ENCODE measurements at places on chromosomes 16 and 17. TPM values are rescaled to one million over a fixed set of nuclear protein-coding genes. Genes with fewer than 3 reads are reported as not detected.
A peak's percentile ranks its signal among the peaks of the same experiment; 100 is the strongest.

GRCh38 chr17:33164169-33164881, 128.8 kb downstream of the ASIC2 start:
- no peak for DNase-seq
- no peak overlapping the region for H3K27ac ChIP-seq
- H3K4me3 ChIP-seq = no peak overlapping the region

DNA sequence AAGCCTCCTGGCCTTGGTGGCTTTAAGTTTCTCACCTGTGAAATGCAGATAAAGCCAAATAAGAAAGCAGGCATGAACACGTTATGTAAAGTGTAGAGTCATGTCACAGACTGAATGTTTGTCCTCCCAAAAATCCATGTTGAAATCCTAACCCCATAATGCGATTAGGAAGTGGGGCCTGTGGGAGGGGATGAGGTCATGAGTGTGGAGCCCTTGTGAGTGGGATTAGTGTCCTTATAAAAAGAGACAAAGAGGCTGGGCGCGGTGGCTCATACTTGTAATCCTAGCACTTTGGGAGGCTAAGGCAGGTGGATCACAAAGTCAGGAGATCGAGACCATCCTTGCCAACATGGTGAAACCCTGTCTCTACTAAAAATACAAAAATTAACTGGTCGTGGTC, 19.5 kb upstream of the C16orf78 start:
- no peak overlapping the region for H3K27ac ChIP-seq
- H3K4me1 ChIP-seq = no peaks in the 10 kb centered on the region
- no peak for DNase-seq
- H3K4me3 ChIP-seq = no peak overlapping the region

- H3K27me3 ChIP-seq = peaks cover 19% of the 10 kb centered on the region
- no peak overlapping the region for H3K4me3 ChIP-seq
- H3K4me1 ChIP-seq = peaks cover 30% of the 10 kb centered on the region
- no peaks in the 10 kb centered on the region for H3K36me3 ChIP-seq
Measured at GRCh38 chr16:86669937-86670749, 91.8 kb downstream of the FOXL1 start.

The PDIA2 gene
- 2.1 TPM for total RNA-seq

DNA sequence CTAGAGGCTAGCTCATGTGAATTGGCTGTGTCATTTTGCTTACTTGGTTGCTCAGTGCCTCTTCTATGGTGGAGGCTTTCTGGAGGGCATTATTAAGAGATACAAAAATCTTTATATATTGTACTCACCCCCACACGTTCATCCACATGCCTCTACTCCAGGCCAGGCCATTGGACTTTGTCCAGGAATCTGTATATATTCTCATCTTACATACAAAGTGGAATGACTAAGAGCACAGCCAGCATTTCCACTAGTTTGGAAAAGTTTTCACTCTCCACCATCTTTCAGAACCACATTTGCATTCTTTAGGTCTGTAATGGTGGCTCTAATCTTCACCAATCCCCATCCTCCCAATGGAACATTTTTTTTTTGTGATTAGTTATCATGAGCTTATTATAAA, 4.8 kb upstream of the GLG1 start:
- H3K36me3 ChIP-seq = peaks cover 2% of the 10 kb centered on the region
- DNase-seq = no peak
- H3K4me1 ChIP-seq = peaks cover 10% of the 10 kb centered on the region
- no peak overlapping the region for H3K27ac ChIP-seq
- H3K27me3 ChIP-seq = no peaks in the 10 kb centered on the region
- peak overlapping the region; percentile 75 for H3K4me3 ChIP-seq

- peak; percentile 19 for DNase-seq
- H3K4me1 ChIP-seq = peaks cover 43% of the 10 kb centered on the region
- H3K36me3 ChIP-seq = peaks cover 10% of the 10 kb centered on the region
- peak overlapping the region; percentile 97 for H3K27ac ChIP-seq
- peaks cover 3% of the 10 kb centered on the region for H3K27me3 ChIP-seq
Measured at GRCh38 chr16:9092282-9092977, 986 bp downstream of the HAPSTR1 start.

DNA sequence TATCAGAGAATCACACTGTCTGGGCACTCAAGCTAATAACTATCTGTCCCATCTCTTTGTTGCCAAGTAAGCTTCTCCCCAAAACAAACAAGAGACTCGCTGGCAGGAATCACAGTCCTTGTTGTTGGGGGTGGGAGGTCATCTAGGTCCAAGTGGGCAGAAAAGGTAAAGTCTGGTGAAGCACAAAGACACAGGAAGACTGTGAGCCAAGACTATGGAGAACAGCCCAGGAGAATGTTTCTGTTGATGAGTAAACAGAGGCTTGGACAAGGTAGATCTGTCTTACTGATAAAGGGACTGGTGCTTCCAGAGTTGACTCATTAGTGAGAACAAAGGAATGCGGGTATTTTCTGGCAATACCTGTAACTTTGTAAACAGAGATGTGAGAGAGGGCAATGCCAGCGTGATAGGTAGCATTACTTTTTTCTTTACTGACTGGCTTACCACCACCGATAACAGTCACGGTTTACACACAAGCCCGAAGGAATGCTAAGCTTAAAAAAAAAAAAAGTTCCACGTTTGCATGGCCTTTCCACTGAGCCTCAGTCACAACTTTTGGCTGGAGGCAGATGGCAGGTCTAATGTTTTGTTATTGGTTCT, 11.5 kb upstream of the MMD start:
- H3K4me1 ChIP-seq = peaks cover 15% of the 10 kb centered on the region
- no peak for DNase-seq
- H3K27ac ChIP-seq = no peak overlapping the region
- no peaks in the 10 kb centered on the region for H3K27me3 ChIP-seq
- H3K36me3 ChIP-seq = no peaks in the 10 kb centered on the region

- H3K4me3 ChIP-seq = no peak overlapping the region
- no peaks in the 10 kb centered on the region for H3K4me1 ChIP-seq
- no peaks in the 10 kb centered on the region for H3K36me3 ChIP-seq
- peaks cover 2% of the 10 kb centered on the region for H3K27me3 ChIP-seq
- no peak for DNase-seq
Measured at GRCh38 chr16:24524855-24525677, 14.3 kb upstream of the RBBP6 start.

- peak overlapping the region; percentile 38 for H3K4me3 ChIP-seq
- H3K36me3 ChIP-seq = no peaks in the 10 kb centered on the region
- H3K27me3 ChIP-seq = peaks cover 4% of the 10 kb centered on the region
- DNase-seq = no peak
Measured at GRCh38 chr17:78433780-78434335, 55.4 kb downstream of the PGS1 start.

The NOTUM gene
- total RNA-seq = 5.9 TPM

DNA sequence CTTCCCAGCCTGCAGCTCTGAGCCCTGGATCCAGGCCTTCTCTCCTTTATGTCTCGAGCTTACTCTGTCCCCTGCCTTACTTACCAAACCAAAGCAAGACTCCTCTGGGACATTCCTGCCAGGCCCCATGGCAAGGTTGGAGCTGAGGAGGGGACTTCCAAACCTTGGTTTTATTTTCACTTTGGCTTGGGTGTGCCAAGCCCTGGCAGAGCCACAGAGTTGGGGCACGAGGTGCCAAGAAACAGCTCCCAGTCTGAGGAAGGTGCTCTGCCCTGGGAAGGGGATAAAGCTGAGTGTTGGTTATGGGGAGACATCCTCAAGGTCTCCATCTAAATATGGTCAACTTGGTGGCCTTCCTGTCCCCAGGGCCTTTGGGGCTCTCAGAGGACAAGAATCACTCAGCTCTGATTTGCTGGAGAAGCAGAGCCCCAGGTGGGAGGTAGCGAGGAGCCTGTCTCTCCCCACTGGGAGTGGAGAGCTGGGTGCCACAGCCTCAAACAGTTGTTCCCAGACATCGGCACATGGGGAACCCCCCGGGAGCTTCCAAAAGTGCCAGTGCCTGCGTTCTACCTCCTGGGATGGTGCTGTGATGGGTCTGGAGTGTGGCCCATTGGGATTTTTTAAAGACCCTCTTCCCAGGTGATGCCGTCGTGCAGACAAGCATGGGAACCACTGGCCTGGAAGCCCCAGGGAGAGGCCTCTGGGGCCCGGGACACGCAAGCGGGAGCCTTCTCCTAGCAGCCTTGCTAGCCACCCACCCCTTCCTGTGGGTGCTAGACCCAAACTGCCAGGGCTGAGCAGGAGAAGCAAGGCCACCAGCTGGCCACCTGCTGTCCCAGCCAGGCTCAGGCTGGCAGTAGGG, 10.3 kb downstream of the NLRC5 start:
- H3K27me3 ChIP-seq = peaks cover 19% of the 10 kb centered on the region
- H3K4me3 ChIP-seq = no peak overlapping the region
- H3K27ac ChIP-seq = peak overlapping the region; percentile 71
- no peak for DNase-seq

GRCh38 chr16:69083306-69083941, 22.0 kb upstream of the HAS3 start:
- H3K27ac ChIP-seq = no peak overlapping the region
- H3K36me3 ChIP-seq = no peaks in the 10 kb centered on the region
- H3K27me3 ChIP-seq = no peaks in the 10 kb centered on the region
- H3K4me1 ChIP-seq = peaks cover 18% of the 10 kb centered on the region
- DNase-seq = no peak

- no peak for DNase-seq
- H3K27me3 ChIP-seq = no peaks in the 10 kb centered on the region
- H3K27ac ChIP-seq = no peak overlapping the region
- H3K36me3 ChIP-seq = no peaks in the 10 kb centered on the region
- H3K4me1 ChIP-seq = no peaks in the 10 kb centered on the region
Measured at GRCh38 chr16:59274141-59274540, 540.0 kb upstream of the GOT2 start.

GRCh38 chr16:77469634-77470033, 34.8 kb upstream of the ADAMTS18 start:
- no peak for DNase-seq
- no peak overlapping the region for H3K27ac ChIP-seq
- no peak overlapping the region for H3K4me3 ChIP-seq
- peaks cover 11% of the 10 kb centered on the region for H3K27me3 ChIP-seq

- H3K27ac ChIP-seq = no peak overlapping the region
- H3K27me3 ChIP-seq = peaks cover 9% of the 10 kb centered on the region
- H3K36me3 ChIP-seq = no peaks in the 10 kb centered on the region
- DNase-seq = peak; percentile 26
- peaks cover 31% of the 10 kb centered on the region for H3K4me1 ChIP-seq
Measured at GRCh38 chr17:1491443-1492248, 840 bp downstream of the MYO1C start.

DNA sequence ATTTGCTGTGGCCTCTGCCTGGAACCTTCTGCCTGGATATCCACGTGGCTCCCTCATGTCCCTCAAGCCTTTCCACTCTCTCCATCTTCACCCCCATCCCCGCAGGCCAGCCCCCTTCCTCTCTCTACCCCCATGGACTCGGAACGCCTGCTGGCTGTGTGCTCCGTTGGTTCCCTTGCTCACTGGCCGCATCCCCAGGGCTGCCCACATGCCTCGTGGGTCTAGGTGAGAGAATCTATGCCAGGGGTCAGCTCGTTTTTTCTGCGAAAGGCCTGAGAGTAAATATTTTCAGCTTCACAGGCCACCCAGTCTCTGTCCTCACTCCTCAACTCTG, 12.0 kb downstream of the SLC5A10 start:
- H3K4me3 ChIP-seq = no peak overlapping the region
- no peak for DNase-seq
- H3K27me3 ChIP-seq = no peaks in the 10 kb centered on the region
- H3K4me1 ChIP-seq = peaks cover 13% of the 10 kb centered on the region

The DEXI gene
- 35.6 TPM for total RNA-seq

The TRAPPC1 gene
- total RNA-seq = 129 TPM

The TP53TG3C gene
- total RNA-seq = not detected

The OGFOD3 gene
- 35.6 TPM for total RNA-seq

DNA sequence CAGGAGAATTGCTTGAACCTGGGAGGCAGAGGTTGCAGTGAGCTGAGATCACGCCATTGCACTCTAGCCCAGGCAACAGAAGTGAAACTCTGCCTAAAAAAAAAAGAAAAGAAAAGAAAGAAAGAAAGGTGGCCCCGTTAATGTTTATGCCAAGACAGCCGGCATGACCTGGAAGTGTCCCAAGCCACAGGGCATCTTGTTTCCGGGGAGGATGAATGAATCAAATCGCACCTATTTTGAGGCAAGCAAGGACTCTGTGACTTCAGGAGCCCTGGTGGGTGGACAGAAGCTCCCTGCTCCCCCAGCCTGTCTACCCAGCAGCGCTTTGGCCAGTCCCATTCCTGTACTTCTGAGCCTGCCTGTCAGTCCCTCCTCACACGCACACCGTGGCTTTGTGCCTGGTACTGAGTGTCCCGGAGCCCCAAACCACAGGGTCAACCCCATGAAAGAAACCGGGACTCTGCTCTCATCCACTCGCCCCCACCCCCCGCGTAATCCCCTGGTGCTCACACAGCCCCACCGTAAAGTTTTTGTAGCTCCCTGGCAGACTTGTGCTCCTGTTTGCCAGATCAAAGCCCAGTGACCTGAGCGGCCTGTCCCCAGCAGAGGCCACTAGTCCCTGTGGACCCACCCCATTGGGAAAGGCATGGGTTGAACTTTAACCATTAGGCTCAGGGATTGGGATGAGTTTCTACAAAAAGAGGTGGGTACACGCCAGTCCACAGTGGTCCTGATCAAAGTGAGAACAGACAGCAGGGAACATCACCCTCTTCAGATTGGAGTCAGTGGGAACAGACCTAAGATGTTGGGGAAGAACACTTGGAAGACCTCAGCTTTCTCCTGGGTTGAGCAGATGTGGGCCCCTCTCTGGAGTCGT, 19.3 kb downstream of the CD2BP2 start:
- H3K4me1 ChIP-seq = peaks cover 10% of the 10 kb centered on the region
- no peak for DNase-seq
- H3K27me3 ChIP-seq = no peaks in the 10 kb centered on the region
- H3K27ac ChIP-seq = no peak overlapping the region

The USP31 gene
- total RNA-seq = 15.2 TPM

GRCh38 chr16:7113395-7113794, 219.2 kb upstream of the RBFOX1 start:
- no peak overlapping the region for H3K4me3 ChIP-seq
- peaks cover 14% of the 10 kb centered on the region for H3K27me3 ChIP-seq
- H3K4me1 ChIP-seq = no peaks in the 10 kb centered on the region
- no peak overlapping the region for H3K27ac ChIP-seq
- no peaks in the 10 kb centered on the region for H3K36me3 ChIP-seq
- no peak for DNase-seq

- no peaks in the 10 kb centered on the region for H3K27me3 ChIP-seq
- H3K4me1 ChIP-seq = peaks cover 3% of the 10 kb centered on the region
- H3K27ac ChIP-seq = no peak overlapping the region
Measured at GRCh38 chr16:48332978-48333377, 52.2 kb downstream of the SIAH1 start.

- no peak overlapping the region for H3K27ac ChIP-seq
- peaks cover 48% of the 10 kb centered on the region for H3K27me3 ChIP-seq
- H3K4me1 ChIP-seq = peaks cover 22% of the 10 kb centered on the region
- H3K4me3 ChIP-seq = no peak overlapping the region
Measured at GRCh38 chr16:86768999-86769398, 190.7 kb downstream of the FOXL1 start.

The SLC5A10 gene
- not detected for total RNA-seq

DNA sequence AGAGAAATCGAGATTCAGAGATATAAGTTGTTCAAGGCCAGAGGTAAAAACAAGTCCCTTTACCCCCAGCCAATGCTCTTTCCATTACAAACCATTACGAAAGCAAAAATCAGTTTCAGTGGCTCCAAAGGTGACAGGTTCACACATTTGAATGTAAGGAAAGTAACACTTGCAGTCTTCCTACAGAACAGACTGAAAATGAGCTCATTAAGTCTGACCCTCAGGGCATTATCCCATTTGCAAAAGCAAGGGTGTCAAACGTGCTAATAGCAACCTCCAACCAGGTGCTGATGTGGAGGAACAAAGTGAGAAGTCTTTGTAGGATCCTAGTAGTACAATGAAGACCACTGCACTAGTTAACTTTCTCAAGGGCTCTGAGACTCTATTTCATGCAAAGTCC, 65.2 kb downstream of the XPO6 start:
- no peak overlapping the region for H3K27ac ChIP-seq
- H3K27me3 ChIP-seq = no peaks in the 10 kb centered on the region
- peaks cover 18% of the 10 kb centered on the region for H3K36me3 ChIP-seq
- peaks cover 12% of the 10 kb centered on the region for H3K4me1 ChIP-seq
- DNase-seq = no peak
- H3K4me3 ChIP-seq = no peak overlapping the region

All from neural crest cell (in vitro differentiated cells).